ENCODE measurements at places on chromosomes 1 and 21.

GRCh38 chr1:101145449-101145820 is 91.4 kb upstream of the S1PR1 start:
- DNase-seq, result no peak

DNA sequence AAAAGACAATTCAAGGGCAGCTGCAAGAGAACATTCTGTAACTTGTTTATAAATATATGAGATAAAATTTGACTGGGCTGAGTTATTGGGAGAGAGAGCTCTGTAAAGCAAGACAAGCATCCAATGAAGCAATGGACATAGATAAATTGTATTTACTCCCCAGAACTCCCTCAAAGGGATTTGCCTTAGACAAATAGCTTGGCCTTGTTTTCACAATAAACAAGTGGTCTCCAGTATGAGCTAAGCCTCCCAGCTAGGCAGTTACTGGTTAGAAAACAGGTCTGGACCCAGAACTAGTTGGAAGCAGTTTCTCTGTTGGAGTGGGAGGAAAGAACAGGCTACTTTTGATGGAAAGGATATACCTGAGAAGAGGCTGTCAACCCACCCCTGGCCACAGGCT is 25.2 kb upstream of the SUCO start:
- DNase-seq, result no peak

- no peak for DNase-seq
Measured at GRCh38 chr1:26530410-26530894, 891 bp downstream of the RPS6KA1 start.

- DNase-seq, result no peak
Measured at GRCh38 chr1:175633801-175634200, 109.6 kb downstream of the TNR start.

DNA sequence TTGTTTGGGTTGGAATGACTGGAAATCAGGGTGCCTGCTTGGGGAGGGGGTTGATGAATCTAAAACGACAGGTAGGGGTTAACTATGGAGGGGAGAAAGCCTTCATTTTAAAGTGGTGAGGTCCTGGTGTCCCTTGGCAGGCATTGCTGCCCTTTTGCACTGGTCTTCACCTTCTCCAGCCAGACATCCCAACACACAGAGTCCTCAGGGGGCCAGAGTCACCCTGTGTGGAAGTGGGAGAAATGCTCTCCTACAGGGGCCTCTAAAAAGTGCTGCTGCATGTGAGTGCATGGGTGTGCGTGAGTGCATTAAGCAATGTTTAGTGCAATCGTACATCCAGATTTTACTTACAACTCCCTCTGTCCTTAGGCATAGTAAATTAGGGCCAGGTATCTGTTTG is 39.0 kb downstream of the TEX35 start:
- no peak for DNase-seq

DNA sequence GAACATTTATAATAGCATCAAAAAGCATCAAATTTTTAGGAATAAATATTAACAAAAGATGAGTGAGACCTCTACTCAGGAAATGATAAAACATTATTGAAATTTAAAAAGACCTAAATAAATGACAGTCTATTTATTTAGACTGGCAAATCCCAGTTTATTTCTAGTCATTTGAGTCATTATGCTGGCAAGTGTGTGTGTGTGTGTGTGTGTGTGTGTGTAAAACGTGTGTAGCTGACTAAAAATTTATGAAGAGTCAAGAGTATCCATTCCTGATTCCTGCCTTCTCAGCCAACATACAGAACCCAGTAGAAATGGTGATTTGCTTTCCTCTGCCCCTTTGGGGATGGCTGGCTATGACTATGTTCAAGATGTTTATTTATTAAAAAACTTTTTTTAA is 46.2 kb downstream of the OSBPL9 start:
- no peak for DNase-seq

GRCh38 chr1:107920561-107920960 is 44.4 kb downstream of the VAV3 start:
- no peak for DNase-seq

DNA sequence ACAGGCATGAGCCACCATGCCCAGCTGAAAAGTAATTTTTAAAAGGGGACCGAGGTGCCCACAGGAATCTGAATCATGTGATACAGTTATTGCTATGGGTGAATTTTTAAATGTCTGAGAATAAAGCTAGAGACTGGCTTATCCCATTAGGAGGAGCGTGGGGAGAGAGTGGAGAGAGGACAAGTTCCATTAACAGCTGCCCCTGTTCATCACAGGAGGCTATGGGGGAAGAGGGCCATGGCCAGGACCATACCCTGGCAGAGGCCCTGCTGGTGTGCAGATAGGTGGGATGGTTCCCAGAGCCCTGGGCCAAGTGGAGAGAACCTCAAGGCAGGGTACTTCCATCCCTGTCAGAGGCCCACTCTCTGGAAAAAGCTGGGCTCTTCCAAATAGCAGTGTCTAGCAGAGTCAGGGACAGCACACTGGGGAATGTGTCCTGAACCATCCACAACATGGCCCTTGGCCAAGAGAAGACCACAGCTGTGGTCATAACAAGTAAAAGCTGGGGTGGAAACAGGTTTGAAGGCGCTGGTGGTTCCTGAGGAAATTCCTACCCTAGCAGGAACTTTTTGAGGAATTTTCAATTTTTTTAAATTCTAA is 13.7 kb upstream of the ZNF691 start:
- DNase-seq, result no peak

DNA sequence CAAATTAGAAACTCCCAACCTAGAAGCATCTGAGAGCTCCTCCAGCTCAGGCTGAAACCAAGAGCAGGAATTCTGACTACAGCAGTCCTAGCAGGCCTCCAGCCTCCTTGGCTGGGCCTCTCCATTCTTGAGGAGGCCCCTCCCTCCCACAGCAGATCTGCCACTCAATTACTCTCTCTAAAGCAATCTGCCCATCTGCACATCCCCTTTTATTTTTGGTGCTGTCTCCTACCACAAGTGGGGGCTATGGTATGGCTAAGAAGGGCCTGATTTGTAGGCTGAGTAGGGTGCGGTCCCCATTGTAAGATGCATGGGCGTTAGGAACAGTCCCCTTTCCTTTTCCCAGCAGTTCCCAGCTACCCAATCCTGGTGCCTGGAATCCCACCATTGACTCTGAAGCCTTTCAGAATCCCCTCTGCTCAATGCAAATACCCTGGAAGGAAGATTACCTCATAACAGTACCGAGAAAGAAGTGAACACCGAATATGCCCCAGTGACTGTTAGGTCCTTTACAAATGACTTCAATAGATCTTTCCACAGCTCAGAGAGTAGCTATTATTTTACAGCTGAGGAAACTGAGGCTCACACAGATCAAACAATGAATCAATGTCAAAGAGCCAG is 11.6 kb upstream of the TTC39A start:
- no peak for DNase-seq

DNA sequence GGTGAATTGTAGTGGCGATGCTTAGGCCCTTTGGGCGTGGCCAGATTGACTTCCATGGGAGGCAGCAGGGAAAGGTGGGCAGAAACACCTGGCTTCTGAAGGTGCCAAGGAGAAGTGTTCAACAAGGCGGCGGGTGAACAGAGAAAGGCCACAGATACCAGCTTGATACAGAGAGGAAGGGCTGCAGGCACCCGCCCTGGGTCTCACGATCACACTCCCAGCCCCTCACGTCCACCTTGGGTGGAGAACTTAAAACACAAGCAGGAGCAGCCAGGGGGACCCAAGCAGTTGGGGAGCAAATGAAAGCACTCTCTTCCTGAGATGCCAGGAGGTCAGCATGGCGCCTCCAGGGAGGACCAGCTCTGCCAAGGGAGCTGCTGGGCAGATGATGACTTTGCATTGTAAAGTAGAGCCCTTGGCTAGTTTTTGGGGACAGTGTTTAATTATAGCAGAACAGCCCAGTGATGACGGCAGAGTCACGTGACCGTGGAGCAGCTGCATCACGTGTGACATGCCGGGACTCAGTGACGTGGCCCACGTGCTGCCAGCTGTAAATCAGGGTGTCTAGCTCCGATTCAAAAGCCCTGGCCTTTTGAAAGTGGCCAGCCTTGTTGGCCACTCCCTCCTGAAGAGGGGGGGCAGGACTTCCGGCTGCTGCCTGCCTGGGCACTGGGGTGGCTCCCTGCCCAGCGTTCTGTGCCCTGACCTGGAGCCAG is 19.0 kb downstream of the SLC37A1 start:
- DNase-seq, result no peak

DNA sequence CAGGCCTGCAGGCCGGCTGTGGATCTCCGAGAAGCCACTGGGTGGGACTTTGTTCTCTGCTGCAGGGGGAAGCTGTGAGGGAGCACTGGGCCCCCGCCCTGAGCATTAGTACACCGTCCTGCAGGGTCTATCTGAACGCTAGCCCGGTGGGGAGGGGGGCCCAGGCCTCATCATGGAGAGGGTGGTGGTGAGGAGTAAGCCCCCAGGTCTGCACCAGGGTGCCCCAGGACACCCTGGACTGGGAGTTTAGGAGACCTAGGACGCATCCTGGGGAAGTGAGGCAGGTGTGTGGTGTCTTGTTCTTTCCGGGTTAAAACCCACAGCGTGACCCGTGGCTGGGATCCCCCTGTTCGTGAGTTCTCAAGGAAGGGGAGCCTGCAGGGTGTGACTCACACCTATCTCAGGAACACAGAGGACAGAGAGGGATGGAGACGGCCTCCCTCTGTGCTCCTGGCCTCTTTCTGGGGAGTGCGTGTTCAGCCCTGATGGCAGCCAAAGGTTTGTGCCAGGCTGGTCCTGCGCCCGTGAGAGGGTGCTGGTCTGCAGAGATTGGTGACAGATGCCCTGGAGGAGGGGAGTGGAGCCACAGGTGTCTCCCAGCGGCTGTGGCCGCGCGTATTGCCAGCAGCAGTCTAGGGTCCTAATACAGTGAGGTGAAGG is 44.8 kb downstream of the AGPAT3 start:
- DNase-seq, result no peak

GRCh38 chr1:41712081-41712480 is 206.6 kb downstream of the HIVEP3 start:
- no peak for DNase-seq

DNA sequence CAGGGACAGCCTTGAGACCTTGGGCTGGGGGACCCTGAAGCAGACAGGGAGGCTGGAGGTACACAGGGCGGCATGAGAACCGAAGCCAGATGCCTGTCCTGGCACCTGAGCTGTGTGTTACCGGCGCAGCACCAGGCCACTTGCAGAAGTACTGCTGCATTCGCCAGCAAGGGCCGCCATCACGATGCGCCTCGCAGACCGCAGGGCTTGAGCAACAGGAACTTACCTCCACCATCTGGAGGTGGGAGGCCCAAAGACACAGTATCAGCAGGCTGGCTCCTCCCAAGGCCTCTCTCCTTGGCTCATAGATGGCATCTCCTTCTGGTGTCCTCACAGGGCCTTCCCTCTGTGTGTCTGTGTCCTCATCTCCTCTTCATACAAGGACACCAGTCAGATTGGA is 90.1 kb downstream of the PRDM16 start:
- DNase-seq, result no peak

DNA sequence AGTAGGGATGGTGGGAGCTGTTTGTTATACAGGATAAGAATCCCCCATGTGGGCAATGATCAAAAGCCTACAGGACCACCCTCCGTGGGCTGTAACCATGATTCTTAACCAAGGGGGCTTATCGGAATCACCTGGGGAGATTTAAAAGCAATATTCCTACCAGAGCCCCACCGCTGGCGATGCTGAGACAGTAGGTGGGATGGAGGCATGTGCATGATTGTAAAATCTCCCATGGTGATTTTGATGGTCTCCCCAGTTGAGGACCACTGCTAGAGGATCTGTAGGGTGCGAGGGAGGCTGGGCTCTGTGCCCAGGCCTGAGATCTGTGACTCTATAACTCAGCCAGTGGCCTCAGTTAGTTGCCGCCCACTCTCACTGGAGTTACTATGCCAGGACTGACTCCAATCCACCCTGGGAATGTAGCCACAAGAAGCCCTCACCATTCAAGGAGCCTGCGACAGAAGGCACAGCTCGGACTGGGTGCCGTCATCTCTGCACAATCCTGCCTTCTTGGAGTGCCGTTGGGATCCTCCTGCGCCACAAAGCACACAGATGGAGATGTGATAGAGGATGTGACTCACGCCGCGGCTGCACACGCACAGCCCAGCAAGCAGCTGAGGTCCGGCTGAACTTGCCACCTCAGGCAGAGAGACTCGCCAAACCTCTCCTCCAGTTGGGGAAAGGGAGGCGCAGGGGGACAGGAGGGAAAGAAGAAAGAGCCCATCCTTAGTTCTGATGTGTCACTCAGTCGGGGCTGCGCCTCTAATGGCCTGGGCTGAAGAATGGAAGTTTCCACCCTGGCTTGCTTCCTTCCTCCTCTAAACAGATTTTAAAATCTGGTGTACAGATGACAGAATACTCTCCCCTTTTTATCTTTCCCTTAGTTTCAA is 26.5 kb downstream of the AKNAD1 start:
- DNase-seq, result no peak

GRCh38 chr21:23218667-23219066 is 2220.5 kb downstream of the NCAM2 start:
- no peak for DNase-seq

DNA sequence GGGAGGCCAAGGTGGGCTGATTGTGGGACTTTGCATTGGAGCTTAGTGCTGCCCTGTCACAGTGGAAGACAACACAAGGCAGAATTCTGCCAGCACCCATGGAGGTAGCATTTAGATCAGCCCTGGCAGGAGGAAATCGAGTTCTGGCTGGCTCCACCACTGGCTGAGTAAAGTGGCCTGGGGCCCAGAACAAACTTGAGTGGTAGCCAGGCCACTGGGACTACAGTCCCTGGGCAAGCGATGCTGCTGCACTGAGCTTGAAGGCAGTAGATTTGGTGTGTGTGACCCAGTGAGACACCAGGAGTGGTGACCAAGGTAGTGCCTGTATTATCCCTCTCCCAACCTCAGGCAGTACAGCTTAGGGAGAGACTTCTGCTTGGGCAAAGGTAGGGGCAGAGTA is 22.5 kb upstream of the UHMK1 start:
- no peak for DNase-seq

GRCh38 chr1:33282791-33283190 is 26.5 kb downstream of the ZNF362 start:
- no peak for DNase-seq

GRCh38 chr1:32500387-32501209 is 35.7 kb downstream of the ZBTB8B start:
- DNase-seq, result peak; percentile 53

GRCh38 chr1:78038071-78038470 is 7.7 kb upstream of the GIPC2 start:
- DNase-seq, result no peak

- no peak for DNase-seq
Measured at GRCh38 chr1:95578462-95578861, 344.5 kb downstream of the RWDD3 start.

DNA sequence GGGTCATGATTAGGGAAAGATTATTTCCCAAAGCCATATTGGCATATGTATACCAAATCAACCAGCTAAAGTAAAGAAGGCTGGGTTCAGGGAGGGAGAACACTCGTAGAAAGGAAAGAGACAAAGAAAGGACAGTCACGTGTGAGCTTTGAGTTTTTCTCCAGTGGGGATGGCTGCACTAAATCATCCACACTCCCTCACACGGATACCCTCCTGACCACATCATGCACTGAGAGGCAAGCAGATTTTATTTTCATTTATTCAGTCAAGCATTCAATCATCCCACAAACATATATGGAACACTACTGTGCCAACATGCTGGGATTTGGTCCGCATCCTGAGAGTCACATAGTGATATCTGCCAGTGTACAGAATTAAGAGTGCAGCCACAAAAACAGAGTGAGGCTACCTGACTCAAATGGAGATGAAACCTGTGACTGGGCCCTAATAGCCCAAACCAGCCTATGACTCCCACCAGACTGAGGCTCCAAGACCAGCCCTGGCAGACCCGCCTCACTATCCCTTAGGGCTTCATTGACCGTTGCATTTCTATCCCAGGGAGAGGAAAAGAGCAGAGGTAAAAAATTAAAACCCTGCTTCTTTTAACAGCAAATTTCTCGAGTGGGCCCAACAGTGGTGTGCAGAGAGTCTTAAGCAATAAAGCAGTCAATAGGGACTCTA is 155.9 kb downstream of the BARHL2 start:
- no peak for DNase-seq

Data from AML-193 (cell line).